A549 treated with DMSO at 1 μM for 4 hours (cell line): ENCODE measurements at places on chromosomes 13 and 19. TPM values are rescaled to one million over a fixed set of nuclear protein-coding genes. Genes with fewer than 3 reads are reported as not detected.

LILRB5 gene
- total RNA-seq, result 0.02 TPM in 1 of 5 replicates, not detected in the others

SMAD9 gene
- total RNA-seq, result 0.04 to 0.20 TPM (median 0.07 TPM) in 5 replicates

SIGLEC9 gene
- total RNA-seq, result 0.07 to 0.18 TPM in 2 of 5 replicates, not detected in the others

PNMA8A gene
- total RNA-seq, result 10.8 to 13.1 TPM (median 11.8 TPM) in 5 replicates

CALR3 gene
- total RNA-seq, result 0.07 TPM in 1 of 5 replicates, not detected in the others
